ENCODE measurements at places on chromosomes 3 and 15.

GRCh38 chr15:45118996-45119395 lies 4.9 kb downstream of the DUOXA2 start:
- no peak for DNase-seq

DNA sequence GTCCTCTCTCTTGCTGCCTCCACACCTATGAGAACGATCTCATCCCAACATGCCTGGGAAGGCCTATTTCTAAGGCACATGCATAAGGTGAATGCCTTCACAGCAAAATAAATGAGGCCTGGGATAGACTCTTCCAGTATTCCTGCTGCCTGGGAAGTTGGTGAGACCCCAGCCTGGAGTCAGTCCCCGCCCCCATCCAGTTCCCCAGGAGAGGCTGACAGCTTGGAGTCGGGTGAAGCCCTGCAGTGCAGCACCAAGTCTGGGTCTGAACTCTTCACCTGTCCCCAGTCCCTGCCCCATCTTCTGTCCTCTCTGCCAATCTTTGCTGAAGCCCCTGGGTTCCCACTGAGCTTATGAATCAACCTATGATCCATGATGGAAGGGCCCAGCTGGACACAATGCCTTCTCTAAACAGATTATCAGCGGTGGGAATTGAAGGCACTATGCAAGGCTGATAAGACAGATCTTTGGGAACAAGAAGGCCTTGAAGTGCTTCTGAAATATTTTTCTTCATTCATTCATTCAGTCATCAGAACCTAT lies 10.2 kb upstream of the APBA2 start:
- no peak for DNase-seq

DNA sequence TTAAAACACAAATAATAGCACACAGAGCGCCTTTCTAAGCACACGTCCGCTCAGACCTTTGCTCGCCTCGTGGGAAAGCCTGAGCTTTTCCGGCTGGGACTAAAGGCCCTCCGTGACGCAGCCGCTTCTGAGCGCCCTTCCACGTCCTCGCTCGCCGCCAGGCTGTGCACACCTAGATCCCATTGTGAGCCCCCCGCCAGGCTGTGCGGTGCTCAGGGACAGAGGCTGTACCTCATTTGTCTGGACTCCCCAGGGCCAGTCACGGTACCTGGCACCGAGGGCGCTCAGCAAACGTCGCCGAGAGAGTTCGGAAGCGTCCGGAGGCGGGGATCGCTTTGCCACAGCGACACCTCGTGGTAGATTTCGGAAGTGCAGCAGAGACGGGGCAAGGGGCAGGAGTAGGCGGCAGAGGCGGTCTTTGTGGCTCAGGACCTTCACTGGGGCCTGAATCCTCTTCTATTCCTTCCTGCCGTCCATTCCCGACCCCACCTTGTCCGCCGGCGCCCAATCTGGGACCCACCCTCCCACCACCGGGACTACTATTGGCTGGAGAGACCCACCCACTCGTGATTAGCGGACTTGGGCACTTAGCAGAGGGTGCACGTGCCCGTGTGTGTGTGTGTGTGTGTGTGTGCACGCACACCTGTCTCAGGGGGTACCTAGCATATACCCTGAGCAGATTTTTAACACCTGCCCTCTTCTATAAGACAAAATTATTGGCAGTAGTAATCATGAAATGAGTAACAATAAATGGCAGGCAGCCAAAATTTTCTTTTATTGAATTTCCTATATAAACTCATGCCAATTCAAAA lies 65.6 kb downstream of the RHCG start:
- peak; percentile 89 for DNase-seq

- no peak for DNase-seq
Observed at GRCh38 chr3:37864904-37865303, 3.2 kb downstream of the CTDSPL start.

DNA sequence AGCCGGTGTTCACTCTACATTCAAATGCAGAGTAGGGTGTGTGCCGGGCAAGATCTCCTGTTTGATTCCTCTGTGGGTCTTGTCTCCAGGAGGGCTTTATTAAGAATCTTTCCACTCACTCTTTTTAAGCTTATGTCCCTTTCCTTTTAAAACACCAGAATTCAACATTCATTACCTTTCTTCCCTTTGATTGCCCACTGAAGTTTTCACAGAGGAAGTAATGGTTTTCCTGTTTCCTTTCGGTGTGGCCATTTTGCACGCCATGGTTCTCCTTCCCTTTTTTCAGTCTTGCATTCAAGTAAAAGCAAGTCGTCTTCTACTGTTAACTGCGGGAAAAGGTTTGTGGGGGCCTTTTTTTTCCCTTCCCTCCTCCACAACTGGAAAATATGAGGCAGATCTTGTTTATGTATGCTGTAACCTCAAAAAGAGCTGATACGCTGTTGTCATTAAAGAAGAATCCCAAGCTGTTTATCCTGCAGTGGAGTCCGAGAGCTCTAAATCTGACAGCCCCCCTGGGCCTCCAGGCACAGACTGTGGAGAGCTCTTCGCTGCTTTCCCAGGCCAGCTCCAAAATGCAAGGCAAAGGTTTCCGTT lies 40.5 kb downstream of the FILIP1L start:
- DNase-seq: no peak

DNA sequence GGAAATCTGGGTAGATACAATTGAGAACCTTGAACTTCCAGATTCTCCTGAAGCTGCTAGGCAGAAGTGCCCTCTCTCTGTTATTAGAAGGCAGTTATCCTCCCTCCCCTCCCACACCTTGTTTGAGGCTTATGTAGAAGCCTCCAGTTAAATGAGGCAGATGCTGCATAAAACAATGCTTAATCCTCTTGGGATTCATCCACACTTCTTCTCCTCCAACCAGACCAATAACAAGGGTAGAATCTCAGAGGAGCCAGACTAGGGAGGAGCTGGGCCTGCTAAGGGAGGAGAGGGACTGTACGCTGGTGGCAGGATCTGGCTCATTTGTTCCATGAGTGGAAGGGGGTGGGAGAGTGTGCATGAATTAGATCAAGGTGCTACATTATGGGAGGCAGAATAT lies 88.3 kb upstream of the PRR23C start:
- DNase-seq: no peak

DNA sequence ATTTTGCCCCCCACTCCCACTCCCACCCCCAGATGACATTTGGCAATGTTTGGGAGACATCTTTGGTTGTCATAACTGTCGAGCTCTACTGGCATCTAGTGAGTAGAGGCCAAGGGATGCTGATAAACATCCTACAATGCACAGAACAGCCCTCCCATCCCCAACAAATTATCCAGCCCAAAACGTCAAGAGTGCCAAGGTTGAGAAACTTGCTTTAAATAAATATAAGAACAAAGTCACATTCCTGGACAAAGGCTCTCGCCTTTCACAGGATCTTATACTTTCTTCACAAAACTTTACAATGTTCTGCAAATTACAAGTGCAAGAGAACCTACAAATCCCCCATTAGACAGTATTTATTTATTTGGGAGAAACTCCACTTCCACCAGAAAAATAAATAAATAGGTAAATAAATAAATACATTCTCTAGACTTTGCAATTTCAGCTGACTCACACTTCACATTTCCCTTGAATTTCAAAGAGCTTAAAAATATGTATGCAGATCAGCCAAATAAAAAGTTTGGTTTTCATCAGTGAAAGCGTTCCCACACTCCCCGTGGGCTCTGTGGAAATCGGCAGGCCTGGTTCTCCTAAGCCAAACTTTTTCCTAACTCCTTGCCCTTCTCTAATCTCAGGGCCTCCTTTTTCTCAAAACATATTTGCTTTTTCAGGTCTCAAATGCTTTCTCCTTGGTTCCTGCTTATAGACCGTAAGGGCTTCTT lies 12.7 kb upstream of the CPA3 start:
- no peak for DNase-seq

DNA sequence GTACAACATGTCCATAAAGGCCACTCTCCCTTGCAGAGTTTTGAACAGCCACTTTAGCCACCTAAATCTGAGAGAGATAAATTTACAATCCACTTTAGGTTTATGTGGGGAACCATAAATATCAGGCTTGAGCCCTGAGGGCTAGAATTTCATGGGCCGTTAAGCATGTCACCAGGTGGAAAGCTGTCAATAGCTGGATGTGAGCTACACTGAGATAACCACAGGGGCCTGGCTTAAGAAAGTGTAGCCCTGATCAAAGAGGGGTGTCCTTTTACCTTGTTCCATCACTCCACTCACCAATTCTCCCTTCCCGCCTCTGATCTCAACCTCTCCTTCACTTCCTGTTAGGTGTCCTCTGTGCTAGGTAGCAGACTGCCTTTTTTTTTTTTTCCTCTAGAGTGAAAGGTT lies 172.8 kb upstream of the ICE2 start:
- no peak for DNase-seq

GRCh38 chr3:32700244-32700643 lies 15.3 kb downstream of the CNOT10 start:
- no peak for DNase-seq

GRCh38 chr3:34178415-34178814 lies 380.0 kb downstream of the PDCD6IP start:
- no peak for DNase-seq

- peak; percentile 22 for DNase-seq
Observed at GRCh38 chr3:1380926-1381646, 288.3 kb downstream of the CNTN6 start.

DNA sequence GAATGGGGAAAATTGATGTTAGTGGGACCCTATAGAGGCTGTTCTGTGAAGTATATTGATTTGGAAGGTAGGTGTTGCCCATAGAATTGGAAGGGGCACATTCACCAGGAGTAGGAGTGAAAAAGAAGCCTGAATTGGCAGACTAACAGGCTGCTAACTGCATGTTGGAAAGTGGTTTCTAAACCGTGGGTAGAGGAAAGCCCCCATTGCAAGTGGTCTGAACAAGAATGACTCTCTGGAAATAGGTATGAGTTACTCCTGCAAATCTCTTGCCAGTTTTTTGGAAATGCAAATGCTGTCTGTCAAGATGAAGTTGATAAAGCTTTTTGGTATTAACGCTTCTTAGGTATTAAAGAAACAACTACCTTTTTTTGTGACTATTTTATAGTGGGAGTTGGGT lies 3.5 kb downstream of the UBE2E1 start:
- no peak for DNase-seq

DNA sequence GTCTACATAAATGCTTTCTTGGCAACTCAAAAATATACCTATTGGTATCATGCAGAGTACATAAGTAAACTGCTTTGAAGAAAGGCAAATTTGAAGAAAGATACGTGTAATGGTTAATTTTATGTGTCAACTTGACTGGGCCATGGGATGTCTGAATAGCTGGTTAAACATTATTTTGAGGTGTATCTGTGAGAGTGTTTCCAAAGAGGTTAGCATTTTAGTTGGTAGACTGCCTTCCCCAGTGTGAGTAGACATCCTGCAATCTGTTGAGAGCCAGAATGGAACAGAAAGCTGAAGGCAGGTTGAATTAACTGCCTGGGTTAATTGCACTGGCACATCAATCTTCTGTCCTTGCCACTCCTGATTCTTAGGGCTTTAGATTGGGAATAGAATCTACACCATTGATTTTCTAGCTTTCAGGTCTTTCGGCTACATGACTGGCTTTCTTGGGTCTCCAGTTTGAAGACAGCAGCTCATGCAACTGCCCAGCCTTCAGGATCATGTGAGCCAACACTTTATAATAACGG lies 98.3 kb downstream of the CMSS1 start:
- no peak for DNase-seq
